ENCODE measurements at places on chromosomes 7 and 10. TPM values are rescaled to one million over a fixed set of nuclear protein-coding genes. Genes with fewer than 3 reads are reported as not detected.

Gene ARMC3
- not detected for total RNA-seq

Gene DMBT1
- 1.1 TPM for total RNA-seq

Gene TAS2R41
- not detected for total RNA-seq

Gene ZCWPW1
- 1.1 TPM for total RNA-seq

Gene SLC37A3
- 24.3 TPM for total RNA-seq

- DNase-seq = no peak
These were observed 52.0 kb upstream of the GRB10 start for GRCh38 chr7:50834679-50835078.

Gene ARHGEF35
- total RNA-seq = not detected

GRCh38 chr10:118251791-118252190, 90.3 kb downstream of the FAM204A start:
- peak; percentile 51 for DNase-seq

- peak; percentile 84 for DNase-seq
These were observed 53.3 kb downstream of the DNAJB6 start for GRCh38 chr7:157389951-157390730.

- no peak for DNase-seq
These were observed 9.4 kb upstream of the HILPDA start for GRCh38 chr7:128446306-128446705.

DNA sequence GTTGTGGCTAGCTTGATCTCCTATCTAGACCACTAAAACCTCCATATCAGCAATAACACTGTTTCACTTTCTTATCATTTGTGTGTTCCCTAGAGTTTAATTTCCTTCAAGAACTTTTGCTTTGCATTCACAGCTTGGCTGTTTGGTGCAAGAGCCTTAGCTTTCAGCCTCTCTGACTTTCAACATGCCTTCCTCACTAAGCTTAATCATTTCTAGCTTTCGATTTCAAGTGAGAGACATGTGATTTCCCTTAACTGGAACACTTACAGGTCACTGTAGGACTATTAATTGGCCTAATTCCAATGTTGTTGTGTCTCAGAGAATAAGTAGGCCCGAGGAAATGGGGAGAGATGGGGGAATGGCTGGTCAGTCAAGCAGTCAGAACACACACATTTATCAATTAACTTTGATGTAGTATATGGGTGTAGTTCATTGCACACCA, 10.6 kb upstream of the BPGM start:
- DNase-seq = no peak

DNA sequence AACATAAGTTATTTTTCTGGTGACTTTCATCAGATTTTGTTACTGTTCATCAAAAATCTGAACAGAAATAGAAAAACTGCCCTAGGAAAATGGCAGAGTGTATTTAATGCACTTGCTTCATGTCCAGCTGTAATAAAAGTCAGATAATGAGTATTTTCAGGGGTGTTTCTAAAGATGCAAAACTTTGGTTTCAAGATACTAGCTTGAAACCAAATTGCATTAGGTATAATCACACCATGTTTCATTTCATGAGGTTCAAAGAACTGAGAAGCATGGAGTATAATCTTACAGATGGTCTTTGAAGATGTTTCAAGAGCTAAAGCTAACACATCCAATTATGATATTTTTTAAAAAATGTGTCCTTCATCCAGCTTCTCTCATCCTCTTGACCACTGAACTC, 128.9 kb downstream of the NRCAM start:
- DNase-seq = no peak

Gene NPFFR1
- total RNA-seq = not detected

Gene NPY4R
- total RNA-seq = 0.07 TPM

DNA sequence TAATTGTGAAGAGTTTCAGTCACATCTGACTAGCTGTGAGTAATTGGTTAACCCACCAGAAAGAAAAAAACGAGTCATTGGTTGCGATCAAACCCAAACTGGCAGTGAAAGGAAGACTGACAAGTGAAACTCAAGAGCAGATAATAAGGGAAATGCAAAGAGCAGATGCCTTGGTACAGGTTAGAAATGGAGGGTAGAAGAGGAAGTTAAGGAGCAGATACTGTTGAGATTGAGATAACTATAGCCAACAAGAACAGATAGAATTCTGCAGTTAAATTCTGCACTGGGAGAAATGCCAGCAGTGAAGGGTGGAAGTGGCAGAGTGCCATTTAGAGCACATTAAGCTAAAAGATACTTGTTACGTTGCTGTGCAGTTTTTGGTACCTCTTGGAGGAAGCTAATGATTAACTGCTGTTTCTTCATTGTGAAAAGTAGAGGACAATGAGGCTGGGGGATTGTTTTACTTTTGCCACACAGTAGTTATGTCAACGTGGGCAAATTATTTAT, 65.8 kb downstream of the CDK13 start:
- DNase-seq = peak; percentile 38

Measured in HT1080 (cell line).